ENCODE measurements at places on chromosomes 12 and 14.

GRCh38 chr12:47910981-47911380, 6.2 kb upstream of the VDR start:
- no peak for DNase-seq

DNA sequence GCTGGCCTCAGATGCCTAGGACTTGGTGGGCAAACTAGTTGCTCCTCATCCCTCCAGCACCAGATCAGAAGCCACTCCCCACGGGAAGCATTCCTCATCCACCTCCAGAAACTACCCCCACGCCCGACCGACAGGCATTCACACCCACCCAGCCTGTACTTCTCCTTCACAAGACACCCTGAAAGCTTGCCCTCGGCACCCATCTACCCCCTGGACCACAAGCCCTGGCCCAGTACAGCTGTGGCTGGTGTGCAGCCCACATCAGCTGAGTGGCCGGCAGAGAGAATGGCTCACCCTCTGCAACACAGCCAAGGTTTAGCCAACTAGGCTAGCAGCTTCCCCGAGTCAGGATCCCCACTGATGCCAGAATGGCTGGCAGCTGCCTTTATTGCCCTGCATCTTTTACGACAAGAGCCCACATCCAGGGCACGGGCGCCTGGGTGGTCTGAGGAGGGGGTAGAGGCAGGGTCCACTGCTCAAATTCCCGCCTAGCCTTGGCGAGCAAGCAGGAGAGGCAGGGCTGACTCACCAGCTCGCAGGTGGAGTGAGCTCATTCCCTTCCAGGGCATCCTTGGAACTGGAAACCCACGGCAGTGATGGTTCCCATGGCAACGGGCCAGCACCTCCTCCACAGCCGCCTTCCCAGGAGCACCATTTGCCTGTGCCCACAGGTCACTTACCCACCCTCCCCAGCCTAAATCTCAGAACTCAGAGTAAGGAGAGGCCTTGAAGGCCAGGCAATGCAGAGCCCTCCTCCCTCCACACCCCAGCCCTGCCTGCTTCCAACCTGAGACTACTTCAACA, 17.1 kb downstream of the ACTN1 start:
- DNase-seq, result no peak

GRCh38 chr14:91419044-91419397, 1.4 kb upstream of the CCDC88C start:
- no peak for DNase-seq

DNA sequence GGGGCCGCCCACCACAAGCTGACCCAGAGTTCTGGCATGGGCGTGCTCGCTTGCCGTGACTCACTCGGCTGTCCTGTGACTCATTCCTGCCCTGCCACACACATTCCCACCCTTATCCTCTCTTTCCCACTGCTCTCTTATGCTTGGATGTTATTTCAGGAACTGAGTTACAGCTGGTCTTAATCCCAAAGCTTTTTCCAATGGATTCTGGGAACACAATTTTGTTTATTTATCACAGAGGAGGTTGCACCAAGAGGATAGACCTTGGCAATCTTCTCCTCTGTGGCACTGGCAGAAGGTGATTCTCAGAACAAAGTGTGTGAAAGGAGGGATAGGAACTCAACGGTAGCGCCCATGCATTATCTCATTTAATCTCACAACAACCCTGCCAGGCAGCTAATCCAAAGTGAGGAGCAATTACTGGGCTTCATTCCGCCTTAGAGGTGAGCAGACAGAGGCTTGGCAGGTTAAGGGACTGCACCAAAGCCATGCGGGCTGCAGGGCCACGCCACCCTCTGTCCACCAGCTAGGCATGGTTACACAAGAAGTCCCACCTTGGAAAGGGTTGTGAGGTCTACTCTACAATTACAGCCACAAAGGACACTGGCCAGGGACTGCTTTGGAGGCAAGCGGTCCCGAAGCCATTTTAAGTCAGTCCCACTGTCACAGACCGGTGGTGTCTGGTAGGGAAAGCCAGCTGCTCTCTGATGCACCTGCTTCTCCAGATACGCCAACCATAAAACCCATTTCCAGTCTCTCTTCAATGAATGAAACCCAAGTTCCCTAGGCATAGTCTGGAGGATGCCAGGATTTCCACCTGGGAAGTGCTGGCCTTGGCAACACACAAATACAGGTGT, 32.9 kb downstream of the SYNE3 start:
- DNase-seq, result no peak

- no peak for DNase-seq
These were observed 446 bp downstream of the STAC3 start for GRCh38 chr12:57250541-57250940.

- no peak for DNase-seq
These were observed 28.2 kb upstream of the PTGR2 start for GRCh38 chr14:73823339-73823885.

DNA sequence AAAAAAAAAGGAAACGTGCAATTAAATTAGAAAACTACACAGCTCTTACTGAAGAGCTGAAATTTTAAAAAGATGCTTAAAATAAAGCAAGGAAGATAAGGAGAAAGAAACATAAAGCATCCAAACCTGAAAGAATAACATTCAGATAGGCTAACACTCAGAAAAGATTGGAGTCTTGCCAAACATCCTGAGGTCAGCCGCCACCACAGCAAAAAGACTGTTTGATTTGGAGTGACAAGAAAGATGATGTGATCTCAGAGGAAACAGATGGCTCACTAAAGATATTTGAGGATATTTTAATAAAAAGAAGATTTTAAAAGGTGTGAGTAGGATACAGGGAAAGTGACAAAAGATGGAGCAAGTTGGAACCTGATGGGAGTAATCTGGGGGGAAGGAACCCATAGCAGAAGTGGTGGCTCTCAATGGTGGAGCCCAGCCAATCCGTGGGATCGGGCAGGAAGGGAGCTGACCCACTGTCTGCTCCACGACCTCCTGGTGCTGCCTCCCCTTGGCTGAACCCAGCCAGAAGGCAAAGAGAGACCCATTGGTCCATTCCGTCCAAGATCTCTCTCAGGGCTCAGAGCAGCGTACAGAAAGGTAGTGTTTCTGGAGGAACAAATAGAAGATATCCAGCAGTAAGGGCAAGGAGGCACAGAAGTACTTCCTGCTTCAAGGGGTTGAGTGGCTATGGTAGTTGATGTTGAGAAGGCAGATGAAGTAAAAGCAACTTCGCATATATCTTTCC, 469.6 kb downstream of the RGS6 start:
- DNase-seq, result no peak

- DNase-seq, result peak; percentile 61
These were observed at the start of gene SALL2 for GRCh38 chr14:21525962-21526671. Gene SALL2, minus strand, starts transcription at chr14:21526346. Its CDS starts 219 bp downstream, at chr14:21526127.
